ENCODE measurements at places on chromosomes 7 and 10.
A peak's percentile ranks its signal among the peaks of the same experiment; 100 is the strongest.

- no peak for DNase-seq
These were observed 116.6 kb upstream of the CDK1 start for GRCh38 chr10:60661637-60662036.

DNA sequence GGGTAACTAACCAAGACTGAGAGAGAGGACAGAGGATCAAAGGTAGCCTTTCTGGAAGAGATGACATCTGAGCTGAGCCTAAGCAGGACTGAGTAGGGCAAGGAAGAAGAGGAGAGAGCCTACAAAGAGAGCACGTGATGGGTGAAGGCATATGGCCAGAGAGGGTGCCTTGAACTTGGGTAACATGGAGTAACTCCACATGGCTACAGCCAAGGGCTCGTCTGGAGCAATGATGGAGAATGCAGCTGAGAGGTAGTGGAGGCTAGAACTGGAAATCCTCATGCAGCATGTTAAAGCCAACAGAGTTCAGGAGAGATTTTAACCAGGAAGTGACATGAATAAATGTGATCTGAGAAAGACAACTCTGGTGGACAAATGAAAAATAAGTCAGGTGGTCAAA is 77.8 kb downstream of the LRRC17 start:
- no peak for DNase-seq

DNA sequence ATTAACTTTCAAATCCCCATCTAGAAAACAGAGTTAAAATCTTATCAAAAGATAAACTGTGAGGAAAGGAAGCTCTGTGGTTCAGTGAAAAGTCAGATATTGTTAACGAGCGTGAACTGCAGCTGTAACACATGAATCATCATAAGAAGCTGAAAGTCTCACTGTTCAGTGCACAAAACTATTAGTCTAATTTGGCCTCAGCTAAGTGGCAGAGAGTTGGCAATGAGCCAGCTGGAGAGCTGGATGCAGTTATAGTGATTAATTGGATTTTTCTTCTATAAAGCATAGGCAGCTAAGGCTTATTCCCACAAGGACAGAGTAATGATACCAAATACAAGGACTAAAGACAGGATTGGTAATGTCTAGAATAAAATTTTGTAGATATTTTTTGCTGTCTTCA is 101.1 kb upstream of the ABCB5 start:
- peak; percentile 42 for DNase-seq

- DNase-seq: no peak
These were observed 22.6 kb upstream of the PSMG3 start for GRCh38 chr7:1592299-1592871.

DNA sequence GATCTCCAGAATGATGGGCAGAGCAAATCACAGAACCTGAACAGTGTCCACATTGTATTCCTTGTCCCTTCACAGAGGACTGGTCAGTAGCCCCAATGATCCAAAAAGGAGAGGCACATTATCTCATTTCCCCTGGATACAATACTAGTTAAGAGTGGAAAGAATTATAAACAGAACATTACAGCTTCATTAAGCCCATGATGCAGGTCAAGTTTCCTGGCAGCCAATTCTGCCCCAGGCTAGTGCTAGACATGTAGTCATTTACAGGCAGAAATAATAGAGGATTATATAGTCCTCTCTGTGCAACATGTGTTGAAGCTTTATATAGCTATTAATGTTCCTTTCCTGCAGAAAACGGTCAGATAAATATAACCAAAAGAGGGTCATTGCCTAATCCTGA is 124.3 kb upstream of the WNT16 start:
- DNase-seq: no peak

GRCh38 chr10:33139181-33139646 is 181.2 kb upstream of the ITGB1 start:
- DNase-seq: no peak

DNA sequence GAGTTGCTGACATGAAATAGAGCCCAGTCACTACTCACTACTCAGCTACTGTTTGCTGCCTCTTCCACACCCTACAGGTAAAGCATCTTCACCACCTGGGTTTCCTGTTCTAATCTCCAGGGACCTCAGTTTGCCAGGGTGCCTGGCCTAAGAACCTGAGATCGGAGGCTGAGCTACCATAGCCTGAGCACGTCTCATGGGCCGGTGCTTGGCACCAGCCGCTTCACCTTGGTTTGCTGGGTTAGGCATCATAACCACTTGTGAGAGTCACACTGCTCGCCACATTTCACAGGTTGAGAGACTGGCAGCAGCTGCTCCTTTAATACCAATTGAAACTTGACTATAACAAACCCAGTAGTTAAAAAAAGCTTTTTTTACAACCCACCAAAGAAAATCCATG is 75.1 kb downstream of the EMX2 start:
- DNase-seq: no peak

- DNase-seq: no peak
These were observed 109.4 kb downstream of the SEMA3A start for GRCh38 chr7:84085147-84085546.

DNA sequence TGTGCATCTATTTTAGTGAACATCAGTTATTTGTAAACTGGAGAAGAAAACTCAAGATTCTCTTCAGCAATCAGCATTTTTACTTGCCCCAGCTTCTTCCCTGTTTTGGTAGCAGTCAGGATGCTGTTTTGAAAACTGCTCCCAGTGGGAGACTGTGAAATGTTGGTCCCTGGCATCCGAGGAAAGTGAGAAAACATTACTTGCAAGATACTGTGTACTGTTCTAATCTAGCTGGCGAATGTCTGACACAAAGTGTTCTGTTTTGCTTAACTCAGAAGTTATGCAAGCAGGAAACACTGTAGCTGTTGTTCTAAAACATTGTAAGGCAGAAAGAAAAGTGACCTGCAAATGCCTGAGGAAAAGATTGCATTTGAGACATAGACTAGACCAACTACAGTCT is 171.8 kb upstream of the POM121L12 start:
- no peak for DNase-seq

DNA sequence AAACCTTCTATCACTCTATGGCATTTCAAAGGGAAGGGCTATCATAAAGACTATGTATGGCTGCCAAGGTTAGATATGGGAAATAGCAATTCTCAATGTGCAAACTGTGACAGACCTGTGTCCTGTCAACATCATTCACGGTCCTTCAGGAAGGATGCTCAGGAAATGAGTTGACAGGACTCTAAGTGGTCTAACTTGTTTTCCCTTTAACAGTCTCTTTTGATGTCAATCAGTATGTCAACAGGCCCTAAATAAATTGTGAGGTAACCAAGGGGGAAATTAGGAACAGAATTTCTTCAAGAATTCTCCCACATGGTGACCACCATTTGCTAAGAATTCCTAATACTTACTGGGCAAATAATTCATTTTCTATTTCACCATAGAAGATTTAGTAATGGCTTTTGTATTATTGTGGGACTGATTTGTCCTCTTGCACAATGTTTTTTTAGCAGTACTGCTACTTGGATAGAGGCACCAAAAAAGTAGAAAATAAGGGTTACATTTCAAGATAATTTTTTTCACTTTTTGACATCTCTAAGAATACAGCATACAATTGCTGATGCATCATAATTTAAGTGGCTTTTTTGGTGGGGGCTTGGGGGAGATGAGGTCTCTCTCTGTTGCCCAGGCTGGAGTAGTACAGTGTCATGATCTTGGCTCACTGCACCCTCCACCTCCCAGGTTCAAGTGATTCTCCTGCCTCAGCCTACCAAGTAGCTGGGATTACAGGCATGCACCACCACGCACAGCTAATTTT is 275.8 kb downstream of the CACNA2D1 start:
- no peak for DNase-seq

- DNase-seq: no peak
These were observed 9.4 kb downstream of the STRIP2 start for GRCh38 chr7:129443612-129444011.
